Activated CD4-positive, alpha-beta T cell treated with anti-CD3 and anti-CD28 coated beads, Interleukin-2, amount 10 ng/mL, durations not matched to agents 7 days and 5 days (primary cell): ENCODE measurements at places on chromosomes 5 and 9. TPM values are rescaled to one million over a fixed set of nuclear protein-coding genes. Genes with fewer than 3 reads are reported as not detected.

The PCAT7 gene
- not detected for total RNA-seq

The HTR1A gene
- total RNA-seq, result not detected

The CCL19 gene
- total RNA-seq, result not detected

The ZBED3 gene
- total RNA-seq, result 0.71 TPM

The HBEGF gene
- 13.7 TPM for total RNA-seq

The MYORG gene
- 2.7 TPM for total RNA-seq

The PDLIM7 gene
- total RNA-seq, result 32.4 TPM

The PCDHGC4 gene
- not detected for total RNA-seq

The SLC6A3 gene
- not detected for total RNA-seq

The TSSK1B gene
- not detected for total RNA-seq

The FOXD4L4 gene
- 0.19 TPM for total RNA-seq

The EIF4EBP3 gene
- 9.7 TPM for total RNA-seq

The CCNJL gene
- not detected for total RNA-seq

The SRD5A1 gene
- total RNA-seq, result 10.1 TPM

The FAM151B gene
- total RNA-seq, result 0.52 TPM

The SPTAN1 gene
- 338 TPM for total RNA-seq

The PRR16 gene
- total RNA-seq, result not detected

The KIAA0825 gene
- 2.7 TPM for total RNA-seq

The JAKMIP2 gene
- 5.3 TPM for total RNA-seq

The BTNL8 gene
- not detected for total RNA-seq

The MARCOL gene
- not detected for total RNA-seq

The C9orf50 gene
- not detected for total RNA-seq

The DDX4 gene
- 0.50 TPM for total RNA-seq

The PAPPA gene
- not detected for total RNA-seq

The TIMD4 gene
- 1.2 TPM for total RNA-seq

The HK3 gene
- total RNA-seq, result 0.22 TPM

The INSL6 gene
- not detected for total RNA-seq

The OR1J2 gene
- total RNA-seq, result not detected

The BTNL3 gene
- total RNA-seq, result not detected

The STPG3 gene
- not detected for total RNA-seq

The ACTBL2 gene
- total RNA-seq, result not detected

The EXOSC2 gene
- 60.8 TPM for total RNA-seq

The ADGRD2 gene
- not detected for total RNA-seq

The LCP2 gene
- total RNA-seq, result 285 TPM

The SOHLH1 gene
- total RNA-seq, result not detected

The BRINP1 gene
- total RNA-seq, result not detected

The FAM163B gene
- not detected for total RNA-seq

The IL4 gene
- total RNA-seq, result not detected

The ESM1 gene
- not detected for total RNA-seq

The ADAMTS2 gene
- not detected for total RNA-seq

The ZNF608 gene
- not detected for total RNA-seq

The C5orf58 gene
- total RNA-seq, result not detected

The PCDHGC3 gene
- total RNA-seq, result not detected

The ARHGEF37 gene
- 0.52 TPM for total RNA-seq

The SPATA6L gene
- total RNA-seq, result 0.40 TPM

The PCDHAC1 gene
- total RNA-seq, result not detected

The PIP5K1B gene
- 0.77 TPM for total RNA-seq

The TEX10 gene
- 18.5 TPM for total RNA-seq

The GADD45G gene
- total RNA-seq, result 6.2 TPM

The TTC16 gene
- 1.2 TPM for total RNA-seq

The PCSK1 gene
- total RNA-seq, result not detected

The PCDHGA3 gene
- total RNA-seq, result not detected

The CDKN2A gene
- total RNA-seq, result 15.9 TPM
